Fibroblast of the aortic adventitia (primary cell): ENCODE measurements at places on chromosomes 2 and 18. TPM values are rescaled to one million over a fixed set of nuclear protein-coding genes. Genes with fewer than 3 reads are reported as not detected.

ASB18 gene
- not detected in 2 replicates for total RNA-seq

- DNase-seq: no peak
Measured at GRCh38 chr2:234982096-234982834, 30.4 kb downstream of the SH3BP4 start.

DNA sequence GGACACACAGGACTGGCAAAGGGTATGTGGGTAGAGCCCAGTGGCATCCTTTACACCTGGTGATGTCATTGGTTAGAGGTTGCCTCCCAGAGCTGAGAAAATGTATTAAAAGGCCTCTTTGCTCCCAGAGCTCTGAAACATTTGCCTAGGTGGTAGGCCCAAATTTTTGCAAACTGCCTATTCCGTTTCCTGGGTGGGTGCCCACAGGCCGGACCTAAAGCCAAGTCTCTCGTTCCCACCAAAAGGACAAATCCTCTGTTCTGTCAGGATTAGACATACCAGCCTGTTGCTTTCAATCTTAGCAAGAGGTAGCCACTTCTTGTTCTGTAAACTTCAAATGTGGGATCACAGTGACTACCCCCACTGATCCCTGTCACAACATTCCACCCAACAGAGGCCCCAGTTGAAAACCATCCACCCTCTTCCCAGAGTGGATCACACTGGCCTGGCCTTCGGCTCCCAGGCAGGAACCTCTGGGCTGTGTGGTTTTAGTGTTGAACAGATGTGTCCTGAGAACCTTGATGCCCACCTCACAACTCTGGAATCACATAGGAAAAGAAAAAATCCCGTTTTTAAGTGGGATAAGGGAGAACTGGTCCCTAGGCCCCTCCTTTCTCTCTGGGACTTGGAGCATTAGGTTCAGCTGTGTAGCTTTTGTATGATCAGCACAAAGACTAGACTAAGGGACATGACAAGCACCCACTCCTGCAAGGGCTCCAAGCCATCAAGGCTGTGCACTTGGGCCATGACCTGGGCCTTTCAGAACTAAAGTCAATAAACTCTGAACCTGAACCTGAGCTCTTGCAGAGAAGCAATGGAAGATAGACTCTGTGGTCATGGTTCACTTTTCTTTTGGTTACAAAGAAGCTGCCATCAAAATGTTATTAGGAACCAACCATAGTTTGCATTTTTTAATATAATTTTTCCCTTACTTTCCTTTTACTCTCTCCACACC, 211.3 kb downstream of the CYP26B1 start:
- DNase-seq: no peak

DNA sequence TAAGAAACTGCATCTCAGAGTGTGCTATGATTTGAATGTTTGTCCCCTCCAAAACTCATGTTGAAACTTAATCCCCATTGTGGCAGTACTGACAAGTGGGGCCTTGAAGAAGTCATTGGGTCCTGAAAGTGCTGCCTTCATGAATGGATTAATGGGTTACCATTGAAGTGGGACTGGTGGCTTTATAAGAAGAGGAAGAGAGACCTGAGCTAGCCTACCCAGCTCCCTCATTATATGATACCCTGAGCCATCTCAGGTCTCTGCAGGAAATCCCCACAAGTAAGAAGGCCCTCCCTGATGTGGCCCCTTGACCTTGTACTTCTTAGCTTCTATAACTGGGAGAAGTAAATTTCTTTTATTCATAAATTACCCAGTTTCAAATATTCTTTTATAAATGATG, 526.8 kb downstream of the XIRP2 start:
- DNase-seq: no peak

DNA sequence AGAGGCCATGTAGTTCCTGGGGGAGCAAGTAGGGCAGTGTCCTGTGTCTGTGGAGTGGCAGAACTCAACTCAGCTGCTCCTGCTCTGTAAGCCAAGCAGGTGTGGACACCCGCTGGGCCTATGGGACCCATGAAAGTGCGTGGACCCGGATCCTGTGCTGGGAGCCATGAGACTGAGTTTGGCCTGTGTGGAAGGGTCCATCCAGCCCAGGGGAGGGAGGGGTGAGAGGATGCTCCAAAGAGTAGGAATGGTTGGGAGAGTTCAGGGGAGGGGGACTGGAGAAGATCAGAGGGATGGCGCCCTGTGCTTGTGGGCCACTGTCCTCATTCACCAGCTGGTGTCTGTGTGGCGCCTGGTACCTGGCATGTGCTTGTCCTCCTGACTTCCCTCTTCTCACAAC, 226.4 kb upstream of the HS6ST1 start:
- no peak for DNase-seq
